ENCODE measurements at places on chromosomes 1 and 21. TPM values are rescaled to one million over a fixed set of nuclear protein-coding genes. Genes with fewer than 3 reads are reported as not detected.

The SLC6A9 gene
- total RNA-seq: 25.9 TPM

The SH3BGR gene
- total RNA-seq: 6.2 TPM

The ZNF648 gene
- total RNA-seq: not detected

The FAM110D gene
- not detected for total RNA-seq

The OR2W3 gene
- total RNA-seq: not detected

The MARK1 gene
- 1.3 TPM for total RNA-seq

The MAEL gene
- not detected for total RNA-seq
